ENCODE measurements at places on chromosomes 1 and 21.

DNA sequence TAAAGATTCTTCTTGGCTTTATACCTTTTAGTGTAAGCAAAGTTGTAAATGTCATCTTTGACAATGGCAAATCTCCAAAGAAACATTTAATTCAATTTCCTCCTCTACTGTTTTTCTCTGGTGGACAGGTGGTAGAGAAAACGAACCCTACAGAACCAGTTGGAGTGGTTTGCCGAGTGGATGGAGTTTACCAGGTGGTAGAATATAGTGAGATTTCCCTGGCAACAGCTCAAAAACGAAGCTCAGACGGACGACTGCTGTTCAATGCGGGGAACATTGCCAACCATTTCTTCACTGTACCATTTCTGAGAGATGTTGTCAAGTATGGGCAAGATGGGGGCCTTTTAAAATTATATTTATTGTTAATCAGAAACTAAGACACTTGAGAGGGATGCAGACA is 25.8 kb downstream of the UAP1 start:
- DNase-seq, result no peak

DNA sequence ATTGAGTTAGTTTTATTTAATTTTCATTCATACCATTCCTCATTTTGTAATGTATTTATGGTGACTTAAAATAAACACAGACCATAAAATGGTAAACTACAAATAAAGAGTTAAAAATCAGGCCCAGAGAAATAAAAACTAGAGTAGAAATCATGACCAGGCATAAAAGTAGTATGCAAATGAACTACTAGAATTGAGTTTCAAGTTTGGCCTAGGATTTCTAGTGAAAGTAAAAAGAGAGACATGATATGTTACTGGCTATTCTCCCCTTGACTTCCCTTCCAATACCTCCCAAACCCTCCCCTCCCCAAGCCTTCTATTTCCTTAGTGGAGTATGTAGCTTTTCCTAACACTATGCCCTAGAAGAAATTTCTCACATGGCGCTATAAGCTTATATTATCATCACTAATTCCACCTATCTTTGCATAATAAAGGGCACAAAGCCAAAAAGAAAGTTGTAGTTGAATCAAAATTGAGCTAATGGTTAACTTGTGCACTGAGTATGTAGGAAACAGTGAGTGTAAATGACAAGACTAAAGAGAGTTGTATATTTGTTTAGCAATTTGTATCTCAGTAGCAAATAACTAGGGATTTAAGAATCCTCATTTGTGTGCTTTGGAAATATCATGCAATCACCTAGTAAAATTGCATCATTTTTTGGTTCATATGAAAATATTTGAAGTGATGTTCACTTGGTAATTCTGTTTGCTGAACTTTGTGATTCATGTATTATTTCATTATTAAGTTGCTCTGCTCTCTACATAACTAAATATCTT is 29.7 kb upstream of the CDC14A start:
- DNase-seq, result no peak

- DNase-seq, result no peak
Observed at GRCh38 chr21:19402870-19403269, 999.3 kb upstream of the TMPRSS15 start.

- DNase-seq, result no peak
Observed at GRCh38 chr1:238690415-238690814, 696.0 kb upstream of the CHRM3 start.

- DNase-seq, result no peak
Observed at GRCh38 chr1:76940571-76941335, 73.5 kb downstream of the ST6GALNAC5 start.

- no peak for DNase-seq
Observed at GRCh38 chr1:226702318-226702956, 36.6 kb downstream of the ITPKB start.

GRCh38 chr21:37237764-37238163 is 29.4 kb downstream of the VPS26C start:
- no peak for DNase-seq

Measured in activated T-cell treated with anti-CD3 and anti-CD28 coated beads for 48 hours (primary cell).